ENCODE measurements at places on chromosomes 11 and 22.

- no peak for DNase-seq
These were observed 3.4 kb downstream of the RNF141 start for GRCh38 chr11:10537600-10537999.

GRCh38 chr11:35426351-35426750 is 7.0 kb upstream of the SLC1A2 start:
- no peak for DNase-seq

DNA sequence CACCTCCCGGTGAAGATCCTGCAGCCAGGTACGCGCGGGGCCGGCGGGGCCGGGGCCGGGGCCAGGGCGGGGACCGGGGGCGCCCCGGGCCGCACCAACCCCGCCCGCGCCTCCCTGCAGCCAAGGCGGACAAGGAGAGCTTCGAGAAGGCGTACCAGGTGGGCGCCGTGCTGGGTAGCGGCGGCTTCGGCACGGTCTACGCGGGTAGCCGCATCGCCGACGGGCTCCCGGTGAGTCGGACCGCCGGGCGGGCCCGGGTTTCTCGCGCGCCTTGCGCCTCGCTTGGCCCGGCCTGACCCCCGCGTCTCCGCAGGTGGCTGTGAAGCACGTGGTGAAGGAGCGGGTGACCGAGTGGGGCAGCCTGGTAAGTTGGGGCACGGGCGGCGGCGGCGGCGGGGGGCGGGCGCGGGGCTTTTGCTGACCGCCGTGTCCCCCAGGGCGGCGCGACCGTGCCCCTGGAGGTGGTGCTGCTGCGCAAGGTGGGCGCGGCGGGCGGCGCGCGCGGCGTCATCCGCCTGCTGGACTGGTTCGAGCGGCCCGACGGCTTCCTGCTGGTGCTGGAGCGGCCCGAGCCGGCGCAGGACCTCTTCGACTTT is 531 bp downstream of the PIM3 start:
- DNase-seq = peak; percentile 81

DNA sequence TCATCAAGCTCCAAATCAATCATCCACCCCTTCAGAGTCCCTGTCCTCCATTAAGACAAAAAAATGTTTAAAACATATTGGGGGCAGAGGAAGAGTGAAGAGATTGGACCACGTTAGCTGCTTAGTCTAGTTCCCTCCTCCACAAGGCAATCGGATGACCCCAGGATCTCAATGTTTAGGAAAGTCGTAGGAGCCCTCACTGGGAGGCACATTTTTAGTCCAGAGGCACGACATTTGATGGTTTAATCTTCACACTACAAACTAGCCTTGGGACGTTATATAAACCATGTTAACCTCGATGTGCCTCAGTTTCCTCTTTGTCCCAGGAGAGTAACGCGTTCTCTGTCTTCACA is 588 bp upstream of the FAT3 start:
- no peak for DNase-seq

- DNase-seq = peak; percentile 88
These were observed 705 bp downstream of the UNC93B1 start for GRCh38 chr11:68002938-68003845.

GRCh38 chr11:25790396-25790795 is 541.5 kb upstream of the ANO3 start:
- DNase-seq = no peak

DNA sequence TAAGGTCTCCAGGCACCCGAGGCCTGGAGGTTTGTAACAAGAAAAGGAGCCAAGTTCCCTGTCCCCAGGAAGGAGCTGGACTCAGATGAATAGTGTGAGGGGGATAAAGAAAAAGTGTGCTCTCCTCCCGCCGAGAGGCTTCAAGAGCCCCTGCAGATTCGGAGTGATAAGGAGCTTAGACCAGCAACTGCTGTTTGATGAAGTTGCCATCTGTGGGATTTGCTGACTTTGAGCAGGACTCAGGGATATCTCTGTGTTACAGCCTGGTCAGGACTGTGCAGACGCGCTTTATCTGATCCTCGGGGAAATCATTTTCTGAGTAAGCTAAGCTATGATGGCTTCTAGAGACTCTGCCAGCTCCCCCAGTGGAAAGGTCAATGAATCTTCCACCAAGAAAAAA is 1017.0 kb downstream of the TBC1D22A start:
- no peak for DNase-seq

DNA sequence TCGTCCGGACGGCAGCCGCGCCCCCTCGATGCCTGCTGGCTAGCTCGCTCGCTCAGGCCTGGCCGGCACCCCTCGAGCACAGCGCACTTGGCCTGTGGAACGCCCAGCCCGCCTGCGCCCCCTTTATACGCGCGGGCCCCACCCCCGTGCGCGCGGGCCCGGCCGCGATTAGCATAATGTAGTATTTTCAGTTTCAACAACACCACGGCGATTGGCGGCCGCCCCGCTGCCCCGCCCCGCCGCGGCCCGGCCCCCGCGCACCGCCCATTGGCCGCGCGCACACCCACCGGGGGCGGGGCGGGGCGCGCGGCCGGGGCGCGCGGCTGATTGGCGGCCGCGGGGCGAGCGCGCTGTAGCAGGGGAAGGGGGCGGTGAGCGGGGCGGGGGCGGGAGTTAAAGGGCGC is at the start of gene CDKN1C:
CDKN1C (minus strand) TSS at position 98 of the 404 bp plus-strand sequence. CDS start 319 bp downstream, outside the sequence.
- DNase-seq = peak; percentile 92
